ENCODE measurements at places on chromosomes 12 and 14.

GRCh38 chr12:11652351-11653040 lies 3.0 kb downstream of the ETV6 start:
- DNase-seq = no peak

DNA sequence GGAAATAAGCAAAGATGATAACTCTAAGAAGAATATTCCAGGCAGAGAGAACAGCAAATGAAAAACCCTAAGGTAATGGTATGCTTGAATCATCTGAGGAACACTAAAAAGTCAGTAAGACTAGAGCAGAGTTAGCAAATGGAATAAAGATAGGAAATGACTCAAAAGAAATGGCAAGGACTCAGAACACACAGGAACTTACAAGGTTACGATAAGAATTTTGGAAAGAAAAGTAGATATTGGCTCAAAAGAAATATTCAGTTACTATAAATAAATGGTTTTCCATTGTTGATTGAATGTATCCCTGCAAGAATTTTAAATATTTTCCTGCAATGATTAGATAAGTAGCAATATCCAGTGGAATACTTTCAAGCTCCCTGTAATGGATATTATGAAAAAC lies 705.8 kb downstream of the C12orf50 start:
- no peak for DNase-seq

DNA sequence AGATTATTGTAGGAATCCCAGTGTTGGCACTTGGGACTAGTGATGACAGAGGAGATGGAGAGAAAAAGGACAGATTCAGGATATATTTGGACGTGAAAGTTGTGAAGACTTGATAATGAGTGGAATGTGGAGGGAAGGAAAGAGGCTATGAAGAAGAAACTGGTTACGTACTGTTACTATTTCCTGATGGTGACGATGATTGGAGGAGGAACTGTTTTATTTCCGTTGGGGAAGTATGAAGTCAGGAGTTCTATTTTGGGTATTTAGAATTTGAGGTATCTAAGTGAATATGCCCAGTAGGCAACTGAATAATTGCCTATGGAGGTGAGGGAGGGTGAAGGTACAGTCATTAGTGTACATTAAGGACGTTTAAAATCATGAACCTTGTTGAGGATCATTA lies 207.2 kb downstream of the TMTC2 start:
- DNase-seq = no peak

DNA sequence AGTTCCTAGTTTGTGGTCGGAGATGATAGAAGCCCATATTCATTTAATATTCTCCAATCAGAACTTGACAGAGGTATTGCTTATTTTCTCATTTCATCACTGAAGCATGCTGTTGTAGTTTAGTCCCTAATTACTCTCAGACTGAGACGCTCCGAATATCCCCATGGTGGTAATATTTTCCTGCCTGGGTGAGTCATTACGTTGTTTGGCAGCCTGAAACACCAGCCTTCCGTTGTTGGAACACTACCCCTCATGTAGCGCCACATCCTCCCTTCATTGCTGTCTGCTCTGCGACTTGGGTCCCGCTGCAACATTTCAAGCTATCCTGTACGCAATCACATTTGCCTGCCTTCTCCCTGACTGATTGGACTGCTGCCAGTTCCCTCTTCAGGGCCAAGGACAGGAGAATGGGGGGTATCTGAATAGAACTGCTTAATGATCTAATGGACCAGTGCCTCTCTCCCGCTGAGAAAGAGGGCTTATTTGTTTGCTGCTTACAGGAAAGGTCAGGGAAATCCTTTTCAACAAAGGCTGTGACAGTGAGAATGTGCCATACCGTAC lies 369.1 kb downstream of the NPAS3 start:
- DNase-seq = no peak

DNA sequence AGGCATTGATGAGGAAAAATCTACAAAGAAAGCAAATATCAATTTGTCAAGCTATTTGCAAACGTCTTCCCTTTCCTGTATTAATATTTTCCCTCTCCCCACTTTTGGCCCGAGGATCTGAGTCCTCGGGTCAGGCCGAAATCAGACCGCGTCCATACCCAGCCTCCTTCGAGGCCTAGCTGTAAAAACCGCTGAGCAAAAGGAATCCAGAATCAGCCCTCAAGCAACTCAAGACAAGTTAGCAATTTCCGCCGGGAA lies 353 bp upstream of the MAPK1IP1L start:
- DNase-seq = no peak

DNA sequence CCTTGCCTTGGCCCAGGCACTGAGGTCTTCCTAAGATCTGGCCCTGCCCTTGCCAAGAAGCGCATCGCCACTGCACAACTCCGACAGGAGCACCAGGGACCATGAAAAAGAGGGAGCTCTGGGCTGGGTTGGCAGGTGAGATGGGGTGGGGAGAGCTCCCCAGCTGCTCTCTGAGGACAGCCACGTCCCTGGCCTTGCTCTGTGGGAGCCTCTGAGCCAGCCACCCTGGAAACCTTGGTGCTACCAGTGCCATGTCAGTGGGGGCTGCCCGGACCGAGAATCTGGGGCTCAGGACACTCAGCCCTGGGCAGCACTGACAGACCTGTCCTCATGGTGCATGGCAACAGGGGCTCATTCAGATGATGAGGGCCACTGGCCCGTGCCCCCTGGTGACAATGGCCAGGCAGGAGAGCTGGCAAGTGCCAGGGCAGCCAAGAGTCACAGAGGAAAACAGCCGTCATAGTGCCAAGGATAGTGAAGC lies 134.8 kb downstream of the ZFP36L1 start:
- DNase-seq = no peak

- no peak for DNase-seq
Measured at GRCh38 chr14:85531587-85532373, 1.8 kb downstream of the FLRT2 start.

GRCh38 chr14:67695394-67695949 lies at the start of gene RDH11:
TSS of gene RDH11 (minus strand) at chr14:67695764. CDS start at chr14:67695703, 61 bp downstream.
- peak; percentile 63 for DNase-seq

GRCh38 chr12:64666054-64666914 lies 56.0 kb downstream of the RASSF3 start:
- no peak for DNase-seq

- DNase-seq = no peak
Measured at GRCh38 chr12:19624491-19624890, 185.2 kb downstream of the AEBP2 start.

DNA sequence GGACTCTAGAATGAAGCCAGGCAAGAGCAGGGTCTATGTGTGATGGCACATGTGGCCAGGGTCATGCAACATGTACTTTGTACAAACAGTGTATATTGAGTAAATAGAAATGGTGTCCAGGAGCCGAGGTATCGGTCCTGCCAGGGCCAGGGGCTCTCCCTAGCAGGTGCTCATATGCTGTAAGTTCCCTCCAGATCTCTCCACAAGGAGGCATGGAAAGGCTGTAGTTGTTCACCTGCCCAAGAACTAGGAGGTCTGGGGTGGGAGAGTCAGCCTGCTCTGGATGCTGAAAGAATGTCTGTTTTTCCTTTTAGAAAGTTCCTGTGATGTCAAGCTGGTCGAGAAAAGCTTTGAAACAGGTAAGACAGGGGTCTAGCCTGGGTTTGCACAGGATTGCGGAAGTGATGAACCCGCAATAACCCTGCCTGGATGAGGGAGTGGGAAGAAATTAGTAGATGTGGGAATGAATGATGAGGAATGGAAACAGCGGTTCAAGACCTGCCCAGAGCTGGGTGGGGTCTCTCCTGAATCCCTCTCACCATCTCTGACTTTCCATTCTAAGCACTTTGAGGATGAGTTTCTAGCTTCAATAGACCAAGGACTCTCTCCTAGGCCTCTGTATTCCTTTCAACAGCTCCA lies 39.6 kb downstream of the DAD1 start:
- peak; percentile 53 for DNase-seq

GRCh38 chr12:121715862-121716435 lies 3.4 kb downstream of the TMEM120B start:
- no peak for DNase-seq

- DNase-seq = no peak
Measured at GRCh38 chr14:24838945-24839616, 205.1 kb upstream of the GZMB start.

- DNase-seq = no peak
Measured at GRCh38 chr14:46053221-46053620, 598.4 kb downstream of the RPL10L start.

DNA sequence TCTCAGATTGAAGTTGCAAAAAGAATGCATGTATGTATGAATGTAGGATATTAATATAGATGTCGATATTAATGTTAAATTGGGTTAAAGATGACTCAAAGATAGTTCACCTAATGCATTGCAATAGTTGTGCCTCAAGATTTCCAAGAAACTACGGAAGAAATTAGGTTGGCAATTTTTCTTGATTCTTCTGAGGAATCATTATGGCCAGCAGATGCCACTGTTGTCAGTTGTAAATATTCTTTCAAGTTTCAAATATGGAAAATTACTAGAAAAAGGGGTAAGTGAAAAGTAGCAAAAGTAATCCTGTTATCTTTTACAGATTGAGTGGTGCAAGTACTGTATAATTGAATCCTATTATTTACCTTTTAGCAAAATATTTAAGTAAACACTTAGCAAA lies 202.1 kb downstream of the ADAMTS20 start:
- DNase-seq = no peak

- DNase-seq = peak; percentile 46
Measured at GRCh38 chr14:102927878-102928411, 5.5 kb downstream of the AMN start.

GRCh38 chr12:69397978-69398377 lies 38.4 kb downstream of the YEATS4 start:
- DNase-seq = no peak

DNA sequence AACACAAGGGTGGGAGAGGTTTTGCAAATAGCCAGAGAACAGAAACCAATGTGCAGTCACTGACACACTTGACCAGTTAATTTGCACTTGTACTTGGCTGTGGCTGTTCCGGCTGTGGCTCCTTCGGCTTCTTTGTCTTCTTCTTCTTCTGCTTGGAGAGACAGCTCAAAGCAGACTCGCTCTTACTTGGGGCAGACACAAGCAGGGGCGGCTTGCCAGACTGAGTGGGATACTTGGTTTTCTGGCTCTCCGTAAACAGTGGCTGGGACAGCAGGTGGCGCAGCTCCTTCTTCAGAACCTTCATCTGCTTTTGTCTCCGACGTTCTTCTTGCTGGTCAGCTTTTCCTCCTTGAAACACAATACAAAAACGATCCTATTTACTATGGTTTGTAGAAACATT lies 25.0 kb downstream of the OTUB2 start:
- no peak for DNase-seq

GRCh38 chr14:106308839-106309389 lies 782.5 kb downstream of the TMEM121 start:
- DNase-seq = peak; percentile 58

GRCh38 chr12:32483499-32483898 lies 84.1 kb downstream of the FGD4 start:
- peak; percentile 26 for DNase-seq

GRCh38 chr14:78022059-78022458 lies 148.1 kb upstream of the NRXN3 start:
- no peak for DNase-seq

GRCh38 chr12:19151298-19151697 lies 21.8 kb downstream of the PLEKHA5 start:
- no peak for DNase-seq

GRCh38 chr12:46841891-46842290 lies 16.1 kb upstream of the SLC38A4 start:
- no peak for DNase-seq

- DNase-seq = no peak
Measured at GRCh38 chr14:92362781-92363235, 39.8 kb downstream of the SLC24A4 start.

DNA sequence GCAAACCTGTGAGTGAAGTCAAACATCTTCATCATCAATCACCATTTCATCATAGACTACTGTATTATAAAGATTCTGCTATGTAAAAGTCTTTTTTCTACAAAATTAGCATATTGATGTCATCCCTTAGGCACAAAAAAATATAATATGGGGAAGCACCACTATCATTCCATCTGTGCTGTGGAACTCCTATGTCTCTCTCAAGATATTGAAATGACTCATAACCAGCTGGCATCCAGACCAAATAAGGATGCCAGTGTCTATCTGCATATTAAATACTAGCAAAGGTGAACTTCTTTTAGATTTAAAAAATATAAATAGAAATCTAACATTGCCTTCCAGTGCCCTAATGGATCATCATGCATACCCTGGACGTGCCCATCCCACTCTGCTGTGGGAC lies 17.9 kb upstream of the DCAF5 start:
- no peak for DNase-seq

DNA sequence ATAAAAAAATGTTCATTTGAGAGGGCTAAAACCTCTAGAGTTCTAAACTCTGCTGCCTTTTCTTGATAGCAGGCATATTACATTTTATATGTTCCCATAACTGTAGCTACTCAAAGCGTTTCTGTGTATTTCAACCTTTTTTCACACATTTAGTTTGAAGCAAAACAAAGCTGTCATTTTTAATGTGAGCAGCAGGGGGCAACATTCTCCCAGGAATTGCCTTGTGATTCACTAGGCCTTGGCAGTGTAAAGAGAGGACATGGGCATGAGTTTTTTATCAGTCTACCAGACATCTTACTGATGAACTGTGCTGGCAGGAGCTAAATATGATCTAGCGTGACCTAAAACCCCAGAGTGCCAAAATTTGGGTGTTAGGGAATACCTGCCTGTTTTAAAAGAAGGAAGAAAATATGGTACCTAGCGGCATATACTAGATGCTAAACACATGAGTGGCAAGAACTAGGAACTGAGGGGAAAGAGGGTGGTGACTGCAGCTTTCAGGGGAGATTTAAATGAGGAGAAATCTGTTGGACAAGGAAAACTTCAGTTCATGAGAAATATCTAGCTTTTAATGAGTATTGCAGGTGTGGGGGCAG lies 65.3 kb downstream of the IFT43 start:
- DNase-seq = peak; percentile 43

GRCh38 chr12:125907351-125907750 lies 842.1 kb downstream of the AACS start:
- DNase-seq = no peak

- no peak for DNase-seq
Measured at GRCh38 chr14:52279408-52279807, 11.9 kb downstream of the PTGDR start.

- no peak for DNase-seq
Measured at GRCh38 chr12:73486256-73486655, 1051.4 kb upstream of the ATXN7L3B start.

DNA sequence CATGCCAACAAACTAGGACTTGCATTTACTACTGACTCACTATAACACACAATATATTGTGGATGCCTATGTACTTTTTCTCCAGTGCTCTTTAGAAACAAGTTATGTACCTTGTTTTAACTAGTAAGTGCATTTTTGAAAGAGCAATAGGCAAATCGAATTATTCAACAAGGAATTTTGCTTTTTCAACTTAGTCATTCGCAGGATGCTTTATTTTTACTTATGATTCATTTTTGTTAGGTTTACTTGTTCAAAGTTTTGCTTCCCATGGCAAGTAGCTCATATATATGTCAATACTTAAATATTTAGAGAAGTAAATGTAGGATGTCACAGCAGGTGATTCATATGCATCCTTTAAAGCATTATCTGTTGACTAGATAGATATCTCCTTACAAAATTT lies 149.8 kb downstream of the PELI2 start:
- no peak for DNase-seq

DNA sequence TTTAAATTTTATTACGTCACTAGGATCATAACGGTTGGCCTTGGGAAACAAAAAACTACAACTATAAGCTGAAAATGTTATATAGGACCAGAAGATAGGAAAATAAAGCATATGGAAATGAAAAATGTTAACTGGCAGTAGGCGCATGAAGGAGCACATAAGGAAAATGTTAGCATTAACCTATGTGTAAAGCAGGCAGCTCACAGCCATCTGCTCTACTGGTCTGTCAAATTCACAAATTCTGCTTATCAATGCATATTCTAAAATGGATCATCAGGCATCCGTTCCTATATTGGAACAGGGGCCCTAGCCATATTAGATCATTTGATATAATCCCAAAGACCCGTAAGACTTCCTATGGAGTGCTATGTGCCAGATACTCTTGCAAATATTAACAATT lies 263.9 kb downstream of the MDGA2 start:
- DNase-seq = no peak
